Left ventricle myocardium superior (tissue), 1 donor: ENCODE measurements at places on chromosomes 12 and 14. TPM values are rescaled to one million over a fixed set of nuclear protein-coding genes. Genes with fewer than 3 reads are reported as not detected.

DNA sequence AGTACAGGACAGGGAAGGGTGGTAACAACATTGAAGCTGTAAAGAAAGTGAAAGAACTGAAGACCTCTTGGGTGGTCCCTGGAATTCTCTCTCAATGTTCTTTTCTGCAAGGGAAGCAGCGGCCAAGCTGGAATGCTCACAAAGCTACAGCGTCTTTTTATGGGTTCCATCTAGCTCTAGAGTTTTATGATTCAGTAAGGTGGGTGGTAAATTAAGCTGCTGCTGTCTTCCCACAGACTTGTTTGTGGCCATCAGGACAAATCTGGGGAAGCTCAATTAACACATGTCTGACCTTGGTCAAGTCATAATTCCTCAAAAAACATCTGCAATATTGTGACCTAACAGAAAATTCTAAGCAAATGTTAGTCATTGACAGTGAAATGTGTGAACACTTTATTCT lies 139.1 kb downstream of the MED13L start:
- DNase-seq, result no peak

DNA sequence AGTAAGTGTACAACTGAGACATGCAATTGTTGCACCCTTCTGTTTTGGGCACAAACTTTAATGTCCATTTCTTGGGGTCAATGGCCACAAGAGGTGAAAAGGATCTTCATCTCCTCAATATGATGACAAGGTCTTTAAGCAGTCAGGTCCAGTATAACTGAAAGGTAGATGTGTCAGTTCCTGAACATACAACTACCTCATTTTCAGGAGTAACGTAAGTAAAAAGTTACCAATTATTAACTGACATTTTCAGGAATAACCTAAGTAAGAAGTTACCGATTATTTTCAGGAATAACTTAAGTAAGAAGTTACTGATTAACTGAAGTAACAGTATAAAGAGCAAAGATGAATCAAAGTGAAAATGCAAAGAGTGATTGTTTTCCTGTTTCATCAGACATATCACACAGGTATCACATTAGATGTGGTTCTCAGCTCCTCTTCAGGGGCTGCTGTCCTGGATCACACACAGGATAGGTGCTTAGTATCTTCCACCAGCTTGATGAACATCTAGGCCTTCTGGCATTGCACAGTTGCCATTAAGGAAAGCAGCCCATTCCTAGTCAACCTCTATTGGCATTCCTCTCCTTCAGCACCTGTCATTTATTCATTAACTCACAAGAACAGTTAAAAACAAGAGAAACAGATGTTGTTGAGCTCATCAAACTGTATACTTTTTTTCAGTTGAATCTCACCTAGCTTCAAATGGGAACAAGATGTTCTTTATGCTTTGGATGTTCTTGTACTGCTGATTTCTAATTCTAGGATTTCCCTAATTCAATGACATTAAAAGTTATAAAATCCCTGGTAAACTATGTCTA lies 200.0 kb downstream of the FOXG1 start:
- DNase-seq, result no peak

GRCh38 chr12:111842556-111843396 lies 748 bp downstream of the MAPKAPK5 start:
- DNase-seq, result no peak

- peak; percentile 81 for DNase-seq
These were observed 42.5 kb downstream of the SMIM41 start for GRCh38 chr12:52121824-52122539.

GRCh38 chr12:64706306-64706705 lies 52.9 kb downstream of the GNS start:
- no peak for DNase-seq

- no peak for DNase-seq
These were observed 87.1 kb downstream of the GPR135 start for GRCh38 chr14:59377991-59378601.

GRCh38 chr12:28807535-28807934 lies 341.5 kb upstream of the FAR2 start:
- no peak for DNase-seq

GRCh38 chr12:88552610-88553079 lies 27.6 kb downstream of the KITLG start:
- no peak for DNase-seq

DNA sequence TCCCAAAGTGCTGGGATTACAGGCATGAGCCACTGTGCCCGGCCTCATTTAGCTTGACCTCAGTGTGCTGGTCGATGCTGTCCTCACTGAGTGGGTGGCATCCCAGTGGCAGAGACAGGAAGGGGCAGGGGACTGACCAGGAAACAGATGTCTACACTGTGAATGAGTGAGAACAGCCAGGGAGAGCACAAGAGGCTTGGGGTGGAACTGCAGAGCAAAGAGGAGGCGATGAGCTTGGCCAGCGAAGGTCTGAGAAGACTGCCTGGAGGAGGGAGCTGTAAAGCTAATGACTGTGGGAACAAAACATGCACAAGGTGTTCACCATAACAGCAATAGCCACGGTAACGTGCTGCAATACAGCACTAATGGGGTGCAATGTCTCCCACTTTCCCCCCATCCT lies 57.2 kb upstream of the BEGAIN start:
- DNase-seq, result no peak

GRCh38 chr14:103483600-103483999 lies 39.0 kb downstream of the CKB start:
- no peak for DNase-seq

GRCh38 chr12:52049286-52049685 lies 2.0 kb upstream of the NR4A1 start:
- DNase-seq, result no peak

GRCh38 chr12:1566449-1567135 lies 27.8 kb downstream of the FBXL14 start:
- no peak for DNase-seq

- DNase-seq, result peak; percentile 87
These were observed 2.2 kb downstream of the MMP17 start for GRCh38 chr12:131830335-131830913.

DNA sequence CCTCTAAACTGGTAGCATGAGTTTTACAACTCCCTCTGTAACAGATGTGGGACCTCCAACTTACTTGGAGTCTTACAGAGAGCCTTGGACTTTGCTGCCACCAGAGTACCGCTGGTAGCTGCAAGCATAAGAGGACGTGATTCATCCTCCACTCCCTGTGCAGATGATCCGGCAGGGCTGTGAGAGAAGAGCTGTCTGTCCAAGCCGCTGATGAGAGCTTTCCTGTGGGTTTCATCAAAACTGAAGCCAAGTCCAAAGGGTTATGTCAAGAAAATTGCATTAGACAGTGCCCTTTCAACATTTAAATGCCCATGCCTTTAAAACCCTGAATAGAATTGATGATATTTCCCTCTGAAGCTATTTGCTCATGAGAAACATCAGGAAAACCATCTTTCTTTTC lies 85.8 kb downstream of the LLPH start:
- DNase-seq, result no peak

GRCh38 chr14:39266871-39267607 lies 33.3 kb downstream of the MIA2 start:
- peak; percentile 88 for DNase-seq

GRCh38 chr14:36426113-36426512 lies 93.9 kb downstream of the NKX2-1 start:
- DNase-seq, result no peak

DNA sequence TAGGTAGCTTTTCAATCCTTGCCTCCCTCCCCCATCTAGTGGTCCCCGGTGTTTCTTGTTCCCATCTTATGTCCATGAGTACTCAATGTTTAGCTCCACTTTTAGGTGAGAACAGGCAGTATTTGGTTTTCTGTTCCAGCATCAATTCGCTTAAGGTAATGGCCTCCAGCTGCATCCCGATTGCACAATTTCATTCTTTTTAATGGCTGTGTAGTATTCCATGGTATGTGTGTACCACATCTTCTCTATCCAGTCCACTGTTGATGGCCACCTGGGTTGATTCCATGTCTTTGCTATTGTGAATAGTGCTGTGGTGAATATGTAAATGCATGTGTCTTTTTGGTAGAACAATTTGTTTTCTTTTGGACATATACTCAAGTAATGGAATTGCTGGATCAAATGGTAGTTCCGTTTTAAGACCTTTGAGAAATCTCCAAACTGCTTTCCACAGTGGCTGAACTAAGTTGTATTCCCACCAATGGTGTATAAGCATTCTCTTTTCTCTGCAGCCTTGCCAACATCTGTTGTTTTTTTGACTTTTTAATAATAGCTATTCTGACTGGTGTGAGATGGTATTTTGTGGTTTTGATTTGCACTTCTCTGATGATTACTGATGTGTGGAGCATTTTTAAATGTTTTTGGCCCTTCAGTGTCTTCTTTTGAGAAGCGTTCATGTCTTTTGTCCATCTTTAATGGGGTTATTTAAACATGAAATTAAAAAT lies 34.2 kb upstream of the ASPG start:
- DNase-seq, result no peak

- DNase-seq, result no peak
These were observed at the start of gene HOTAIR for GRCh38 chr12:53974084-53975063. Gene HOTAIR, minus strand, starts transcription at chr12:53974954.

- no peak for DNase-seq
These were observed 237.6 kb upstream of the AMIGO2 start for GRCh38 chr12:47317175-47317915.

GRCh38 chr14:52351233-52352060 lies 37.3 kb downstream of the PTGER2 start:
- no peak for DNase-seq

GRCh38 chr12:132218915-132219314 lies 74.7 kb downstream of the NOC4L start:
- peak; percentile 19 for DNase-seq

DNA sequence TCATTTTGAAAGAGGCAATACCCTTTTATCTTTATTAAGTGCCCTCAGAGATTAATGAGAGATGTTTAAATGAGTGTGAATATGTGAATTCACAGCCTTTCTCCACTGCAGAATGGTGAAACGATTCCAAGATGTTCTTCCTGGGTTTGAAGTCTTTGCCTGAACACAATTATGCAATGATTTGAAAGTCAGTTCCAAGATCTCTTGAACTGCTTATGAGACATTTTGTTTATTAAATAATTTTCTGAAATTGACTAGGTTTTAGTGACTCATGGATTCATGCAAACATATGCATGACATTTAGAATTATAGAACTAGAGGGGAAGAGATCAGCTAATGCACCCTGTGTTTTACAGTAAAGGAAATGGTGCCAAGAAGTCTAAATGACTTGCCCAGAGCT lies 118.1 kb upstream of the SLC38A2 start:
- no peak for DNase-seq

DNA sequence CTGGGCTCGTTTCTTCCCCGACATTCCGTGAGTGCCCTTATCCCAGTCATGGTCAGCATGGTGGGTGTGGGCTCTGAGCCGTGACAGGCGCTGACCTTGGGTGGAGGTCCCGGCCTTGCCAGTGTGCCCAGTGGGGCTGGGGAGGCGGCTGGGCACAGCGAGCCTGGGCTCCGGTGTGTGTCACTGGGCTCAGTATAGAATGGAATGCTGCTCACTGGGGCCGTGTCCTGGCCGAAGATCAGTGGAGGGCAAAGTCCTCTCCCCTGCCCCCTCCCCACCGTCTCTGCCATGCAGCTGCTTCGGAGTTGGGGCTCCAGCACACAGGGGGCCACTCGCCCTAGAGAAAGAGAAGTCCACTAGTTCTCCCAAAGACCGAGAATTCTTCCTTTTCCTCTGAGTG lies 164.4 kb downstream of the TSPAN9 start:
- peak; percentile 77 for DNase-seq

DNA sequence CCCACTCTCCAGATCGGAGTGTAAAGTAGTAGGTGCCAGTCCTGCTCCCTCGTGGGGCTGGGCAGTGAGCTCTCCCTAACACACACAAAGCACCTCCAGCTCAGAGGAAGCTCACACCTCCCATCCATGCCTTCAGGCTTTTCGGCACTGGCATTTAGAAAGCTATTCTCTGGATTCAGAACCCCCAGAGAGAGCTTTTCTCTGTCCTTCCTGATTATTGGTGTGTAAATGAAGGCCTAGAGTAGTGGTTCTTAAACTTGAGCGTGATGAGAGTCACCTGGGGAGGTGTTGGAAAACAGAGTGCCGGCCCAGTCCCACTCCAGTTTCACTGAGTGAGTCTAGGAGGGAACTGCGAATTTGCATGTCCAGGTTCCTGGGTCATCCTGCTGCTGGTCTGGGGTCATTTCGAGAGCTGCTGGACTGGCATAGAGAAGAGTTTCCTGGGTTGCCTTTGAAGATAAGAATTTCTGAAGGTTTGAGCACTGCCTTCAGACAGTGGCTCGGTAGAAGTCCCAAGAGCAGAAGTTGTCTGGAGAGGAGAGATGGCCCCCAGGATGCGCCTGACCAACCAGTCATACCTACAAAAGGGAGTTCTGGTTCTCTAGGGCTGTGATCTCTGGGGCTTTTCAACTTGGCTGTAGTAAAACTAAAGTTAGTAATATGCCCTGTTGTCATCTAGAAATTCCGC lies 15.1 kb downstream of the CD9 start:
- DNase-seq, result no peak

- no peak for DNase-seq
These were observed 17.8 kb upstream of the RPS6KA5 start for GRCh38 chr14:91078095-91078737.

- no peak for DNase-seq
These were observed 104.7 kb upstream of the RAP1B start for GRCh38 chr12:68505970-68506369.

- DNase-seq, result no peak
These were observed 43.8 kb upstream of the CLMN start for GRCh38 chr14:95363468-95363954.

GRCh38 chr12:91628656-91629055 lies 446.0 kb upstream of the DCN start:
- no peak for DNase-seq

GRCh38 chr12:118319627-118320026 lies 53.1 kb downstream of the TAOK3 start:
- DNase-seq, result no peak

STAC3 gene
- total RNA-seq, result 1.4 TPM

NPFF gene
- total RNA-seq, result not detected

BDKRB1 gene
- total RNA-seq, result not detected

SPX gene
- 15.7 TPM for total RNA-seq

IL26 gene
- not detected for total RNA-seq

OTX2 gene
- not detected for total RNA-seq

SIRT4 gene
- 10.2 TPM for total RNA-seq

RDH11 gene
- 12.5 TPM for total RNA-seq

RNASE1 gene
- total RNA-seq, result 283 TPM

NEUROD4 gene
- not detected for total RNA-seq

ITGA7 gene
- 488 TPM for total RNA-seq

MYL2 gene
- 22,131 TPM for total RNA-seq

B4GALNT1 gene
- 5.1 TPM for total RNA-seq

CELA1 gene
- total RNA-seq, result not detected

RNASE3 gene
- total RNA-seq, result not detected

TCTN1 gene
- total RNA-seq, result 25.5 TPM

EIF5 gene
- total RNA-seq, result 240 TPM

MYH7 gene
- 12,717 TPM for total RNA-seq
